GM18507 (cell line): ENCODE measurements at places on chromosomes 11 and 22.

DNA sequence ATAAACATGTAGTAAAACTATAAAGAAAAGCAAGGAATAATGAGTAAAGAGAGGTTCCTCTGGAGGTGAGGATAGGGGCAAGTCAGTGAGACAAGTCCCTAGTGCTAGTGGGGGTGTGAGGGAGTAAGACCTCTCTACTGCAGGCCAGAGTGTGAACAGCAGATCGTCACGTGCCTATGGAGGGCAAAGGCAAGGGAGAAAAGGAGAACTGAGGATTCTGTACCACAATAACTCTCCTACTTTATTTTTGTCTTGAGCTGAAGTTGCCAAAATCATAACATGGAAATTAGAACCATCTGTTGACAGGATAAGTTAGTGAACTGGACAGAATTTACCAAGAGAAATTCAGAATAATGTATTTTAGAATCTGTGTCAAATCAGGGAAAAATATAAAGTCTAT lies 77.6 kb downstream of the ENTHD1 start:
- no peak for DNase-seq

DNA sequence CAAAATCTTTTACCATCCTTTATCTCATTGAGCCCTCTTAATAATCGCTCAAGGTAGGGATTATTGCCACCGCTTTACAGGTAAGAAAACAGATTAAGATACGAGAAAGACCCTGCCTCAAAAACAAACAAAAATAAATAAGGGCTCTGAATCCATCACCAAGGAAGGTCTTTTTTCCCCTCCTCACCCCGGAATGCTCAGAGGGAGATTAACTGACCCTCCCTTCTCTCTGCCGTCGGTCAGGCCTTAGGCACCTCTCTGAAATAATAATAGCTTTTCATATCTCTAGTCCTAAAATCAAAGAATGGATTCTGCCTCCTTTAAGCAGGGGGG lies 620 bp upstream of the ATG2A start:
- DNase-seq: no peak

GRCh38 chr11:24637520-24637919 lies 140.7 kb downstream of the LUZP2 start:
- DNase-seq: no peak

DNA sequence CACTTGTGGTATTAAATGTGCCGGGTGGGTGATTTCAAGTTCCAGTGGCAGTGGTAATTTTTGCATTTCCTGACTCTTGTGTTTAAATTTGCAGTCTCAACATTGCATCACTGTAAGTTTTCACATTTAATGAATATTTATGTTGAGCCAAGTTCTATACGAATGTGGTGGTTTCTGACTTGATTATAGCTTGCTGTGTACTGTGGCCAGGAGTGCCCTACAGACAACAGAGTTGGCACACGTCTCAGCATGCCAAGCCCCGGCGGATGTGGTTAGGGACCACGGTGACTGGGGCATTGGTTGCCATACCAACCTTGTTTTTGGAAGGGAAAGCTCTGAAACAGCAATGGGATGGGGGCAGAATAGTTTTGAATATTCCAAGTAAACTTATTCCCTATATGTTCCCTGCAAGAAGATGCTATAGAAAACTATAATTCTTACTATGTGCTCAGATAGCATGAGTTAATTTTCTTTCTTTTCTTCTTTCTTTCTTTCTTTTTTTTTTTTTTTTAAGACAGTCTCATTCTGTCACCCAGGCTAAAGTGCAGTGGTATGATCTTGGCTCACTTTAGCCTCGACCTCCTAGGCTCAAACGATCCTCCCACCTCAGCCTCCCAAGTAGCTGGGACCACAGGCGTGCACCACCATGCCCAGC lies 16.0 kb downstream of the ZNRF3 start:
- no peak for DNase-seq

DNA sequence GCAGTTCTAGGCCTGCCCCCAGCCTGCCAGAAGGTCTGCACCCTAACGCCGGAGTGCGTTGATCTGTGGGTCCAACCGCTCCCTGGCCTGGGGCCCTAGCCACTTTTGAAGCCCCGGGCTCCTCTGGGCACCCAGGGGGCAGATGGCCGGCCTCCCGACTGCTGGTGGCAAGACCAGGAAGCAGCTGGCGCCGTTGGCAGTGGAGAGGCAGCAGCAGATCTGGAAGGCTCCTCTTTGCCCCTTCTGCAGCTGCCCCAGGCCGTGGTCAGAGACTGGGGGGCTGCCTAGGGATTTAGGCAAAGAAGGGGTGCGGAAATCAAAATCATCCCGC lies 445 bp upstream of the VWCE start:
- DNase-seq: no peak

GRCh38 chr11:77069336-77069968 lies 2.7 kb downstream of the CAPN5 start:
- DNase-seq: no peak

DNA sequence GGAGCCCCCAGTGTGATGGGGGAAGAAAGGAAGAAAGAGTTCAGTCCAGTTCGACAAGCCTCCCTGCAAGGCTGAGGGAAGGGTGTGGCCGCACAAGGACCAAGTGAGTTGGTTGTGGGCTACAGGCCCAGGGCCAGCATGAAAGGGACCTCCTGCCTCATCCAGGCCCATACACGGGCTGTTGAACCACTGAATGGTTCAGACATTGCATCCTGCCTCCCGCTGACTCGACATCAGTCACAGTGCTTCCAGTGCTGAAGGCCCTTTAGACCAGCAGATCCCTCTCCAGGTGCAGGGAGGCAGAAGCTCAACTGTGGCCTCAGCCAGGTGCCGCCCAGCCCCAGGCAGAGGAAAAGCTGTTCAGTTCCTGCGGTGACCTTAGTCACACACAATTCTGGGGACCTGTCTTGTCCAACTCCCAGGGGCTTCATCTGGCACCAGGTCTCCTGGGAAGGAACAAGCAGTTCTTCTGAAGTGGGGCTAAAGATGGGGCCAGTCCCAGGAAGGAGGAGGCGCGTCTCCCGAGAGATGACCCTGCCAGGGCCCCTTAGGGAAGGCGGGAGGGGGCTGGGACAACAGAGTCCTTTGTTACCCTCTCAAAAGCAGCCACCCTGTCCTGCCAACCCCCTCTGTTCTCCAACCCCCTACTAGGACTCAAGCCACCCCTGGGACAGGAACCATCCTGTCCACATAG lies 6.6 kb downstream of the ARRB1 start:
- no peak for DNase-seq

GRCh38 chr11:30046578-30046945 lies 29.7 kb upstream of the KCNA4 start:
- no peak for DNase-seq

DNA sequence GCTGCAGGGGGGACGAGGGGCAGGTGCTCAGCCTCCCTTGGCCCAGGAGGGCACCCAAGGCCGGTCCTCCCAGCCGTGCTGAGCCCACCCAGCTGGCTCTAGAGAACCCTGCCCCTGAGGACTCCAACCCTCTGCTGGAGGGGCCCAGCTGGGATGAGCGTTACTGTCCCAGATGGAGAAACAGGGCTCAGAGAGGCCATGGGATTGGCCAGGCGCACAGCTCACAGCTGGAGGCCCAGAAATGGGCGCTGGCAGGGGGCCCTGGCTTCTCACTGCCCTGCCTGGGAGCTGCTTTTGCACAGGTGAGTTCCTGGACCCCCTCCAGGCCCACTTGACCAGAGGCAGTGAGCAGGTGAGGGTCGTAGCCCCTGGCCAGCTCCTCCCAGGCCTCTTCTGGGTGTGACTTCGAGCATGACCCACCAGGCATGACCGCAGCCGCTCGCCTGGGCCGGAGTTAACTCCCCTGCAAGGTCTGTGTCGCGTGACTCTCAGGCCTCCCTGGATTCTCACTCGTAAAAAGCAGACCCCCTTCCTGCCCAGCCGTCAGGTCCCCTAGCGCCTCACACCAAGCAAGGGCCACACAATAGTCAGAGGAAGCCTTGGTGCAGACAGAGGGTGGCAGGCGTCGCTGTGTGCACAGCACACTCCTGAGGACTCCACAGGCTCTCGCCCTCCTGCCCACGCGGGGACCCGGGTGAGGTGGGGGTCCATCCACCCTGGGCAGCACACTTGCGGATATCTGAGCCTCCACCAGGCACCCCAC lies 19.7 kb upstream of the IL17REL start:
- no peak for DNase-seq

GRCh38 chr11:6941970-6942369 lies 15.7 kb downstream of the ZNF215 start:
- DNase-seq: no peak

DNA sequence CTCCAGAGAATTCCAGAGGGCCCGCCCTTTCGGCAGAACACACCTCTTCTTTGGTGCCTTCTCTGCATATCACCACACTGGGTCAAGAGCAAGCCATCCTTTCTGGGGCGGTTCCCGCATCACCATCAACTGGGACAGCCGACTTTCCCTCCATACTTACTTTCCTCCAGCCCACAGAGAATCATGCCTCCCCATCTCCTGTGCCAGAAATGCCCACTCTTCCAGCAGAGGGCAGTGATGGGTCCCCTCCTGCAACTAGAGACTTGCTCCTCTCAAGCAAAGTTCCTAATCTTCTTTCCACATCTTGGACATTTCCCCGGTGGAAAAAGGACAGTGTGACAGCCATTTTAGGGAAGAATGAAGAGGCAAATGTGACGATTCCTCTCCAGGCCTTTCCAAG lies 157.7 kb downstream of the C11orf91 start:
- peak; percentile 17 for DNase-seq

GRCh38 chr11:6650980-6651379 lies 4.6 kb downstream of the DCHS1 start:
- no peak for DNase-seq

GRCh38 chr11:83571302-83571701 lies 285.1 kb upstream of the CCDC90B start:
- DNase-seq: no peak

DNA sequence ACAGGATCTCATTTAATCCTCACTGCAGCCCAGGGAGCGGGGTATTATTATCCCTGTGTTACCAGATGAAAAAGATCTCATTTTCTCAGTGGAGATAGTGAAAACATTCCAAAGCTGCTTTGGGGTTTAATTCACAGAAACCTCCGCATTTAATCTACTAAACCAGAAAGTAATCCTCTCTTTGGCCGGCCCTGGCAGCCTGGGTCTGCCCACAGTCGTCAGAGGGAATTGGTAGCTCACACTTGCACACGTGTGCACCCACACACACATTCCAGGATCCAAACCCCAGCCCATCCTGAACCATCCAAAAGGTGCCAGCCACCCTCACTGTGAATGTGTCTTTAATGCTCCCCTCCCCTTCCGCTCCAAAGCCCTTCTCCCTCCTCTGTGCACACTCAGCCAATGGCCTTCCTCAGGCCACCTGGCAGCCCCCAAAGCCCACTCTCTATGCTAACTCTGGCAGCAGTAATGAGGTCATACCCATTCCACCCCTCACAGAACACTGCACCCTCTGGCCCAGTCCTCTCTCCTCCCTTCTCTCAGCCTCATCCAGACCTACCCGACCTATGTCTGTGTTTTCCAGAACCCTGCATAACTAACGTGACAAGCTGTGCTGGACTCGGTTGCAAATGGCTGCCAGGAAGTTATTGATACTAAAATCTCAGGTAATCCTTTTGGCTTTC lies 466.2 kb downstream of the SOX6 start:
- DNase-seq: no peak

DNA sequence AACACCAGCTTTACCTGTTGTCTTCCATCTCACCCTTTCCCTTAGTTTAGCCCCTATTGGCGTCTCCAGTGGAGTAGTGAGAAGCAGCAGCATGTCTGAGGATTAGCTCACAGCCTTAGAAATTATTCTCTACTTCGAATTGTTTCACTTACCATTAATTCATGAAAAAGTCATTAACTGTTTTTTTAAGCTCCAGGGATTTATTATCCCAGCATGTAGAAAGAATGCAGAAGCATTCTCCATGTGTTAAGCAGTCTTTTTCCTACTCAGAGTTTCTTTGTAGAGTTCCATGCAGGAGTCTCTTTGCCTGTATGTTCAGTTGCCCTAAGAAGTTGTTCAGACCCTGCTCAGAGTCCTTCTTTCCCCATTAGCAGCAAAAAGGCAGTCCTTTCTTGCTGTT lies 137.9 kb upstream of the RASSF10 start:
- no peak for DNase-seq

GRCh38 chr11:21258414-21258813 lies 589.0 kb downstream of the NELL1 start:
- DNase-seq: no peak

DNA sequence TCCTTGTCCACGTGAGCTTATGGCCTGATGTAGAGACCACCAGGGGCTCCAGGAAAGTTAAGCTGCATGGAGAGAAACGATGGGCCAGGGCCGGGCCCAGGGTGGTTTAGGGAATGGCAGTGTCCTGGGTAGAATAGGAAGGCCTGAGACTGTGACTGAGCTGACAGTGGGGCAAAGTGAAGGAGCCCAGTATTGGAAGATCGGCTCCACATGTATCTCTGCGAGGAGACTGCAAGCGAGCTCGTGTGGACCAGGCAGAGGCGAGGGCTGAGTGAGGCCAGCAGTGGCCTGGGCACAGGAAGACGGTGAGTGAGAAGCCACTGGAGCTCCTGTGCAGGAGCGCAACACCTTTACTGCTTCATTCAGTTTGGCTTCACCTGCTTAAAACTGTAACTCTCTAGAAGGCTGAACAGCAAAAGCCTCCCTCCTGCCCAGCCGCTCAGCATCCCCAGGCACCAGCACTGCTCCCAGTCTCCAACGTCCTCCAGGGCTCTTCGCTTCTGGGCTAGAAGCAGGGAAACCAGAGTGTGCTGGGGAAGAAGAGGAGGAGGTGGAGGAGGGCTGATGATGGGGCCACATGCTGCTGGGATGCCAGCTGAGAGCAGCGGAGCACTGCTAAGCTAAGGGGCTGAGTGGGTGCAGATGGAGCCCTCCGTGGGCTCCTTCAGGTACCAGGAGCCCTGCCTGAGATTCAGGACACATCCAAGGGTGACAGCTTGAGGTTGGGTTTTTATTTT lies 13.5 kb downstream of the TCIRG1 start:
- no peak for DNase-seq

- DNase-seq: no peak
Measured at GRCh38 chr11:131324921-131325570, 45.4 kb upstream of the NTM start.

DNA sequence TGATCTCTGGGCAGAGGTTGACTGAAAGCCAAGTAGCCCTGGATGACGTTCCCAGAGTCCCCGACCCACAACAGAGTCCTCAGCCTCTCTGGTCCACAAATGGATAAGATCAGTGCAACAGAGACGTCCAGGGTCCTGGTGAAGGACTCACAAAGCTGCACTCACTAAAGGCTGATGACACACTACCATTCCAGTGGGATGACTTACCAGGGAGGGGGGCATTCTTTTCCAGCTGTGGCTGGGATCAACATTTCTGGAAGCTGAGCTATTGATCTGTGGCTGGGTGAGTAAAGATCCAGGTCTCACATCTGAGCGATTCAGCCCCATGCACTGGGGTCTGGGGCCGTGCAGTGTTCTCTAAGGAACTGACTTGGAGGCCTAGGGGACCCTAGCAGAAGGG lies 296.2 kb downstream of the NTM start:
- no peak for DNase-seq

DNA sequence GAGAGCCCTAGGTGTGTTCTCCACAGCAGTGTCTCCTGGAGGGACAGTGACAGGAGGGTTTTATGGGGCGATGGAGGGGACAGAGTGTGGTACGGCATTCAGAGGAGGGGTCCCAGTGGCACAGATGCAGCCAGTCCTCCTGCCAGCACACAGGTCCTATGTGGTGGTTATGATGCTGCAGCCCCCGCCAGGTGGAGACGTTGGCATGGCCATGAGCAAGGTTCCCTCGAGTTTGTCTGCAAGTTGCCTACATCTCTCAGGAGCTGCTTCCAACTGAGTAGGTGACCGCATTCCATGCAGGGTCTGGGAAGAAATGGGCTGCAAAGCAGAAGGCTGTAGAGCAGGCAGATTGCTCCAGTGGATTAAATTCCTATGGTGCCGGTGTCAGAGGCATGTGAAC lies 646.0 kb downstream of the TBC1D22A start:
- DNase-seq: no peak

GRCh38 chr22:29719899-29720645 lies at the start of gene CABP7:
TSS of gene CABP7 (plus strand) at chr22:29720003. CDS start at chr22:29720425, 422 bp downstream.
- no peak for DNase-seq
